ENCODE measurements at places on chromosomes 12 and 14.

- no peak for DNase-seq
Observed at GRCh38 chr14:86798330-86798729, 1194.7 kb downstream of the GALC start.

GRCh38 chr14:74658535-74659131 is 46.6 kb upstream of the LTBP2 start:
- no peak for DNase-seq

GRCh38 chr14:53054457-53054856 is 98.7 kb downstream of the DDHD1 start:
- DNase-seq = no peak

GRCh38 chr12:131369094-131369845 is 341.6 kb upstream of the SFSWAP start:
- DNase-seq = no peak

DNA sequence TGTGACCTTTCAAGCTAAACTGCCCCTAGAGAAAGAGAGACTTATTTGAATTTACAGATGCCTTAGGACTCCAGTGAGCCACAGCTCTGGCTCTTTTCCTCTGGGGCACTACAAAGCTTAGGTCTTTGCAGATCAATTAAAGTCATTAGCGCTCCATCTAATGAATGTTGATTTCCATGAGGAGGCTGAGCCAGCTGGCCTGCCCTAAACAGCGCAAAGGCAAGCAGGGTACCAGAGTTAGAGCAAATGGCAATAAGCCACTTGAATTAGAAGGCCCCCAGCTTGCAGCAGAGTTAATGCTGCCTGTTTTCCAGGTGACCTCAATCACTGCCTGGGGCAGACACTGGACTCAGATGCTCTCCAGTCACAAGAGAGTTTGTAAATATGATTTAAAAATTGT is 695.3 kb downstream of the DIO2 start:
- DNase-seq = no peak

- DNase-seq = no peak
Observed at GRCh38 chr12:24596768-24597388, 352.0 kb downstream of the BCAT1 start.

DNA sequence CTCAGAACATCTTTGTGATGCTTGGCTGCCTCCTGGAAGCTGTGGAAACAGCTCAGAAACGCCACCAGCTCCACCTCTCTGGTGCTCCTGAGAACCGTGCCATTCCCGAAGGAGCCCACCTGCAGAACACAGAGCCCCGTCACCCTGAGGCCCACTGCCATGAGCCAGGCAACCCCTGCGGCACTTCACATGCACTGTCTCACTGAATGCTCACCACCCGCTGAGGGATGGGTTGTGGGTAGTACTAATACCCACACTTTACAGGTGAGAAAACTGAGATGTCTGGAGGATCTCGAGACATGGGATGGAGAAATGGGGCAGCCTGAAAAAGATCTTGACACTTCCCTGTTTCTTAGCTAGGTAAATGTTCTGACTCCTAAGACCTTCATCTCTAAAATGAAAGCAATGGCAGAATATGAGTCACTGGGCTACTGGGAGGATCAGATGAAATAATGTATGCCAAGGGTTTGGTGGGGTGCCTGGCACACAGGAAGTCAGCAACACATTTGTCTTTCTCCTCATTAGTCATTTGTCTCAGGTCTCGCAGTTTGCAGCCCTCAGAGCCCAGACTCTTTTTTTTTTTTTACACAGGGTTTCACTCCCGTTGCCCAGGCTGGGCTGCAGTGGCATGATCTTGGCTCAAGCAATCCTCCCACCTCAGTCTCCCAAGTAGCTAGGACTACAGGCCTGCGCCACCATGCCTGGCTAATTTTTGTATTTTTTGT is 5.3 kb downstream of the OASL start:
- no peak for DNase-seq

DNA sequence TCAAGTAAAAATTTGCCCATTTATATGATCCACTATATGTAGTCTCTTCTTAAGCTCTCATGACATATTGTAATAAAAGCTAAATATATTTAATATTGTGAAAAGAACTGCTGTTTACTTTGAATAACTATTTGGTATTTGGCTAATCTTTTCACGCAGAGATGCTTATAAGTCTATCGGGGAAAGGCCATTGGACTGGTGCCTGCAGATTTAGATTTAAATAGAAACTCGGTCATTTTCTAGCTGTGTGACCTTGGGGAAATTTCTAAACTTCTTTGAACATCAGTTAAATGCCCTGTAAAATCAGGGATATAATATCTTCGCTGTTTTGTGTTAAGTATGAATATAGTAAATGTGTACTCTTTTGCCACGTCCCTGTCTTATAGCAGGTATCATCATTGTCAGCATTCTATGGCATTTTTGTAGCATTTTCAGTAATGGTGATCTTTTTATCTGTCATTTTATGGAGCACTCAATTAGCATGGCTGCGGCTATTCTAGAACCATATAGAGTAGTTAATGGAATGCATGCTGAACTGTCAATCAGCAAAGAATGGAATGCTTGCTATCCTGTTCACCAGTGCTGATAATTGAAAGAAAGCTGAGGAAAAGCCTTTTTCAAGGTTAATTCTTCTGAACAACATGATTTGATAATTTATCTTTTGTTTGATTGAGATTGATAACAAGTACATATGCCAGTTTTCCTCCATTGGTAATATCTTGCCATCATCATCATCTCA is 181.2 kb downstream of the TMTC2 start:
- no peak for DNase-seq

GRCh38 chr12:53193985-53194716 is 12.9 kb downstream of the ITGB7 start:
- DNase-seq = no peak

DNA sequence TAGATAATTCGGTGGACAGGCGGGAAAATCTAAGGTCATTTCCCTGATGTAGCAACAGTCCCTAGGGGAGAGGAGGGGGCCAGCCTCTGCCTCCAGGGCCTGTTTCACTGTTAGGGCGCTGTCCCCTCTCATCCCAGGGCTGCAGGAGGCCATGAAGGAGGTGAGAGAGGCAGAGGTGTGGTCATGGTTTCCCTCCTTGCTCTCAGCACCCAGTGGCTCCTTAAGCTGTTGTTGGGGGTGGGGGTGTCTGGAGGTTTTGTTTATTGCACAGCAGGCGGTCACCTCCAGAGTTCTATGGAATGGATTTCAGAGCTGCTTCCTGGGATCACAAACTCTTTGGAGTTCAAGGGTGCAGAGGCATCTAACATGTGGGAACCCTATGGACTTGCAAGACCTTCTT is 212.5 kb upstream of the RTL1 start:
- DNase-seq = no peak

DNA sequence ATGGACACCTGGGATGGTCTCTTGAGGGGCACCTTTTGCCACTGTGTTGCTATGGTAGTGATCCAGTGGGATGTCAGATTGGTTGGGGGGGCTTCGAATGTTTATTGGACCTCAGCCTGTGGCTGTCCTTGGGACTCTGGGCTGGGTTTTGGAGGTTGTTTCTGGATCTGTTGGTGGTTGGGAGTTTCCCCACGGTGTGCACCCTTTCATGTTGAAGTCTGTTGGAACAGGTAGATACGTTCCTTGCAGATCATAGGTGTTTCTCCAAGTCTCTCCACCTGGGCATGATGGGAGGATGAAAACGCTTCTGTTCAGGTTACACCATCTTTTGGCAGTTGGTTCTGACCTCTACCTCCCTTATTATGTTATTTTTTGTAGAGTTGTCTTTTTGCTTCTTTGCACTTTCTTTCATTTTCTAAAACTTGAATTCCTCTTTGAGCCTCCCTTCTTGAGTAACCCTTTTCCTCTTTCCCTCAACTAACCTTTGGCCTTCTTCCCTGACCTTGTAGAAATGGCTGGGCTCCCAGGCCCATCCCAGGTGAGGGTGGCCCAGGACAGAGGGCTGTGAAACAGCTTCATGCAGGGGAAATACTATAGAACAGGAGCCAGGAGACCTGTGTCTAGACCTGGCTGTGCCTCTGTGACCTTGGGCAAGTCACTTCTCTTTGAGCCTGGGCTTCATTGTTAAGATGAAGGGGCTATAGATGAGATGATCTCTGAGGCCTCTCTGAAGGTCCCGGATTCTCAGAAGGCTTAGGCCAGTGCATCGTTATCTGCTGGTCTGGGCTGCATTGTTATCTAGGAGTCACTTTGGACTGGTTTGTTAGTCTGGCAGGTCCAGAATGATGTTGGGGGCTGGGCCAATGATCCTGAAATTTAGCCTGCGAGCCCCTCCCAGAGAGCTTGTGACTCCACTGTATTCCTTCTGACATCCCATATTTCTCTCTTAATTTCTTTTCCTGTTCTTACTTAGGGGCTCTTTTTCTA is 2.0 kb downstream of the ATN1 start:
- DNase-seq = no peak

DNA sequence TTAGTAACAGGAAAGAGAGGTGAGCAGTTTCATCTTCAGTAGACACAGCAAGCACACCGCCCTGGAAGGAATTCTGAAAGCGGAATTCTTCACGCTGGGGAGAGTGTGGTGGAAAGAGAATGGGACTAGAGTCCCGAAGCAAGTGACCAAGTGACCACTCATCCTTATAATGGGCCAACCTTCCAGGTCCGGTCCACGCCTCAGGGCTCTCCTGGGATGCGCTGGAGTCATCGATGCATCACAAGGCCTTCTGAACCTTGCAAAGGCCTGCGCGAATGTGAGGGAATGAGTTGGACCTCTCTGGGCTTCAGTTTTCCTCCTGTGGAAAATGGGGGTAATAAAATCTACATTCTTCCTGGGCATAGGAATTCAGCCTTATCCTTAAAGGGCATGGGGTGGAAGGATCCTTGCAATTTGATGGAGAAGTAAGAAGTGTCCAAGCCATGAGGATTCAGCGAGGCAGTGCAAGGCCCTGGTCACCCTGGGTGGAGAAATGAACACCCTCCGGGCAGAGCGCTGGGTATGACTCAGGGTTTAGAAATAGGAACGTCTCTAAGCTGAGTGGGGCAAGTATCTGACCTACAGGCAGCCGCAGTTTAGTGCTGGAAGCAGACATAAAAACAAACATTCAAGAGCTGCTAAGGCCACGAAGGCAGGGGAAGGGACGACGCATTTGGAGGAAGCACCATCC is 97.7 kb downstream of the SETD3 start:
- no peak for DNase-seq

DNA sequence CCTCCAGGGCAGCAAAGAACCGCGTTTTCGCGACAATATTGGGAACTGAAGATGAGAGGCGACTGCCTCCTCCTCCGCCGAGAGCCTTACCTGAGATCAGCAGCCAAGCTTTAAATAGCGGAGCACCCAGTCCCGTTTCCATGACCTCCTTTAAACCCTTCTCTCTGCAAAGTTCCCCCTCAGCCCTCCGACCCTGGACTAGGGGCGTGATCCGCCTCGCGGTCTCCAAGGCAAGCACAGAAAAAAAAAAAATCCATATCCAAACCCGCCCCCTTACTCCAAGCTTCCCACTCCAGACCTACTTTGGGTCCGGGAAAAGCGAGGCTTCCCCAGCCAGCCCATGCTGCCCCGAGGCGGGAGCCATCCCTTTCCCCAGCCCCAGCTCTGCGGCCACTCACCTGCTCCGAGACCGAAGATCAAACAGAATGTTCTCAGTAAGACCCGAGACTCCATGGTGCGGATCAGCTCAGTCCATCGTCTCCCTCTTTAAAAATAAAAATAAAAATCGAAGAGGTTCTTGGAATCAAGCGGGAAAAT is 630 bp downstream of the NELL2 start:
- DNase-seq = no peak

Measured in SIG-M5 (cell line).